GM12891 (cell line): ENCODE measurements at places on chromosomes 4 and X.

DNA sequence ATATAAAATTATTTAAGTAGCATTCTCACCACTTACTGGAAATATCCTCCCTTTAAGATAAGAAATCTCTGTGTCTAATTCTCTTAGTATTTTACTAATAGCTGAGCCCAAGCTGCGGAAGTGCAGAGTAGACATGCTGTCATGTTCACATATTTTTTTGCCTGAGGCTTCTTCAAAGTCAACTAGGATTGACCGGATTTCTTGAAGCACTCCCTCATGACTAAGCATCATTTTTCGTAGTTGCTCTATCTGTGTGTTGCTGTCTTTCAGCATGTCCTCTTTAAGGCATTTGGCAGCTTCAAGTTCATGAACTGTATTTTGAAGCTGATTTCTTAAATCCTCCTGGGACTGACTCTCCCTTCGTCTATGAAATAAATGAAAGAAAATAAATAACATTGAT is 36.9 kb downstream of the CCDC158 start:
- no peak for DNase-seq

DNA sequence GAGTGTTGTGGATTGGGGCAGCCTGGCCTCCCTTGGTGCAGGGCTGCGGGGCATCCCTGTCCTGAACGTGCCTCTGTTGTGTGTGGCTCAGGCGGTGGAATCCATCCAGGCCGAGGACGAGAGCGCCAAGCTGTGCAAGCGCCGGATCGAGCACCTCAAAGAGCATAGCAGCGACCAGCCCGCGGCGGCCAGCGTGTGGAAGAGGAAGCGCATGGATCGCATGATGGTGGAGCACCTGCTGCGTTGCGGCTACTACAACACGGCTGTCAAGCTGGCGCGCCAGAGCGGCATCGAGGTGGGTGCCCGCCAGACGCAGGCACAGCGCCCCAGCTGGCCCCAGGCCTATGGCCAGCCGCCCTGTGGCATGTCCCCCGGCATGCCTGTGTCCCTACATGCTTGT is 25.6 kb downstream of the MAEA start:
- no peak for DNase-seq

DNA sequence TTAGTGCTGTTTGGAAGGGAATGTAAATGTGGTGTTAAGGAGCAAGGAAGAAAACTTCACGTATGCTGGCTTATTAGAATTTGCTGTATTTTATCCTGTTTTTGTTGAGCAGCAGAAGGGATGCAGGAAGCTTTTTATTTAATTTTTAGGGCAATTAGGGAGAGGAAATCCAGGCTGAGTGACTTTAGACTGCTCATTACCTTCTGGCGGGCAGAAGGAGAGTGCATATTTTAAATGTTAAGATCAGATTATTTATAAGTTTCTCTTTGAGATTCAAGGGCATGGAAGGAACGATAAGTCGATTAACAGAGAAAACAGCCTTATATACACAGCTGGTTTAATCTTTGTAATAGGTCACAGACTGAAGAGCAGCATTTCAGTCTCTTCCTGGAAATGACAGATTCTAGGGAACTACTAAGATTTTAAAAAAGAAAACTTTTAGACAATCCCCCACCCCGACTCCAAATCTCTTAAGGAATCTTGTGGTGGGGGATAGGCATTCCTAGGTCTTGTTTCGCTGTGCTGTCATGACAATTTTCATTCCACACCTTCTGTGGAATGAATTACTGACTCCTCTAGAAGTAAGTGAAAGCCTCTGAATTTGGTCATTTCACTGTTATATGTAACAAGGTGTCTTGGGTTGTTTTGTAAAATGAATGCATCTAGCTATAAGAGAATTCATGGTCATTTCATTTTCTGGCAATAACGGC is 402.5 kb downstream of the RAPGEF2 start:
- no peak for DNase-seq

GRCh38 chr4:137705171-137705783 is 173.0 kb upstream of the PCDH18 start:
- no peak for DNase-seq

DNA sequence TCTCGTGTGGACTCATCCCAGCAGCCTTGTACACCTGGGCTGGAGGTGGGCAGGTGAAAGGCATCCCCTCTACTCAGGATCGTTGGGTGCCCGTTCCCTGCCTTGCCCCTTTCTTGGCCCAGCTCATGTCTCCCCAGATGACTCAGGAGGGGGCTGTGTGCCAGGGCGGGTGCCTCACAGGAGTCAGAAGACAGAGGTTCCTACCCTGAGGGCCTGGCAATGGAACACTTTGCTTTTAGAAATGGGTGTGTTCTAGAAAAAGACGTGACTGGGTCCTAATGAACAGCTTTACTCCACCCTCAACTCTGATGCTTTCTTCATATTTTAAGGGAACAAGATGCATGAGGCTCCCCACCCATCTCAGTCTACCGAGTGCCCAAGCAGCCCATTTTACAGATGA is 22.5 kb upstream of the TRIM2 start:
- no peak for DNase-seq

GRCh38 chrX:120244395-120244734 is 6.2 kb upstream of the ZBTB33 start:
- no peak for DNase-seq

DNA sequence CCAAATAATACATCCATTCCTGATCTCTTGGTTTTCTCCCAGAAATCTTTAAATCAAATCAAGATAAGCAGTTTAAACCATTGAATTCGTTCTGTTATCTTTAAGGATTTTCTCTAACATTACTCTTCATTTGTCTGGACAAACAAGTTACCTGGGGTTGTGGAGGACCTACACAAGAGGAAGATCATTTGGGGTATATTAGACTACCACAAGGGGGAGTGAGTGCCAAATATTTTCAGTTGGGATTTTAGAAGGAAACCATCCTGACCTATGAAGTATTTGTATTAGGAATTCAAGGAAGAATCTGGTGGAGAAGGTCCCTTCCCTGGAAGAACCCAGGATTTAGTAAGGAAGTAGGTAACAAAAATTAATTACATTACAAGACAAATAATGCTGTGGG is 12.0 kb upstream of the DCHS2 start:
- DNase-seq: no peak

DNA sequence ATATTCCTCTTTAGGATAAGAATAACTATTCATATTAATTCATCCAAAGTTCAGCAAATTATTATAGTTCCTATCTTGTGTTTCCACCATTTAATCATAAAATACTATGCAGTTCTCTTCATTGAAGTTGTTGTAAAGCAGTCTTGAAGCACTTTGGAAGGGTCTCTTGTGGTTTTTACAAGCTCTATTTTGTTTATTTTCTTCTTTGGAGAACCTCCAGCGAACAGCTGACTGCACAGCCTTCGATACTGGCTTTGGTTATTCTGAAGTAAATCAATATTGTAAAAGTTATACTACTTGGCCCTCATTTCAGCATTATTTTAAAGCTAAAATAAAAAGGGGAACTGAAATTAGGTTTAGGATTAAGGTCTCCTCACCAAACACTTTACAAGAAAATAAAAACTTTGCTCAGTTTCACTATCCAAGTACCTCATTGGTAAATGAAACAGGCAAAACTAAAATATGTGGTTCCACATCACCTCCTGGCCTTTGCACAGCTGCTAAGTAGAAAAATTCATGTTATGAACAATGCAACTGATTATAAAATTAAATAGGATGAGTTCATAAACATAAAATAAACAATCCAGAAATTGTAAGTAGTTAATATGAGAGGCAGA is 1629.2 kb upstream of the ADGRL3 start:
- DNase-seq: no peak

GRCh38 chr4:2785613-2786012 is 7.3 kb upstream of the SH3BP2 start:
- no peak for DNase-seq

DNA sequence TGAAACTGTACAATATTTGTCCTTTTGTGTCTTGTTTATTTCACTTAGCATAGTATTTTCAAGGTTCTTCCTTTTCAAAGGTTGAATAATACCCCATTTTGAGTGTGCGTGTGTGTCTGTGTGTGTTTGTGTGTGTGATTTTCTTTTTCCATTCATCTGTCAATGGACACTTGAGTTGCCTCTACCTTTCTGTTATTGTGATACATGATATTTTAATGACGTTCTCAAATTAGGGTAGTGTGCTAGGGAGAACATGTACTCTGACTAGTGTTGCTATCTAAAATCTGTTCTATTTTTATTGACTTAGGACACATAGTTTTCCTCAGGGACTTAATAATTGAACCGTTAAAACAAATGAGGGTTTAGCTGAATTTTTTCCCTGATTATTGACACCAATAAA is 9.9 kb downstream of the MMRN1 start:
- DNase-seq: no peak

- DNase-seq: no peak
These were observed 392.0 kb downstream of the GBA3 start for GRCh38 chr4:23084559-23085248.

GRCh38 chr4:53281438-53281837 is 84.4 kb downstream of the SCFD2 start:
- no peak for DNase-seq

GRCh38 chrX:10524578-10524977 is 95.8 kb downstream of the MID1 start:
- DNase-seq: no peak

DNA sequence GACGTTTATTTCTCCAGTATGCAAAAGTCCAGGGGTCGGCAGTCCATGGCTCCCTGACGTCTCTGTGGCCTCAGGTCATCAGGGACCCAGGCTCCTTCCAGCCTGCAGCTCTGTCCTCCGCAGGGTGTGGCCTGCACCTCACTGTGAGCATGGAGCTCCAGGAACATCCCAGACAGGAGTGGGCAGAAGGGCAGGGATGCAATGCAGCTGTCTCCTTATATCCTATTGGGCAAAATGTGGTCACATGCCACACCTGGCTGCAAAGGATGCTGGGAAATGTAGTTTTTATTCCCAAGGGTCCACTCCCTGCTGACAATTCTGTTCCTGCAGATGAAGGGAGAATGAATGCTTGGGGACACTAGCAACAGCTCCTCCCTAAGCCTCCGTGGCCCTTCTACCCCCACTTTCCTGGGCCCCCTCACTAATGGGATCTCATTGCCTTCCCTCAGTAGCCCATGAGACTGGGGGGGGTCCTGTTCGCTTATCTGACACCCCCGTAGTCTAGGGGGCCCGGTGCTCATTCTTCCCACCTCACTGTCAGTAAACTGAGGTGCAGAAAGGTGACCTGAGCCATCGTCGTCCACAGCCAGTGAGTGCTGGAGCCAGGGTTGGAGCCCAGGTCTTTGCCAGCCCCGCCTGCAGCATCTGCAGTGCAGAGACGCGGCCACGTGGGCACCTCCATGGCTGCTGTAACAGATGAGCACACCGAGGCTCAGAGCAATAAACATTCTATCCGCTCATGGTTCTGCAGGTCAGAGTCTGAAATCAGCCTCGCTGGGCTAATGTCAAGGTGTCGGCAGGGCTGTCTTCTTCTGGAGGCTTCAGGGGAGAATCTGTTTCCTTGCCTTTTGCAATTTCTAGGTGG is 5.9 kb upstream of the GRPEL1 start:
- peak; percentile 41 for DNase-seq

- DNase-seq: no peak
These were observed 39.5 kb downstream of the HOPX start for GRCh38 chr4:56641494-56642051.

- DNase-seq: no peak
These were observed 493.0 kb upstream of the PITX2 start for GRCh38 chr4:111115881-111116280.

DNA sequence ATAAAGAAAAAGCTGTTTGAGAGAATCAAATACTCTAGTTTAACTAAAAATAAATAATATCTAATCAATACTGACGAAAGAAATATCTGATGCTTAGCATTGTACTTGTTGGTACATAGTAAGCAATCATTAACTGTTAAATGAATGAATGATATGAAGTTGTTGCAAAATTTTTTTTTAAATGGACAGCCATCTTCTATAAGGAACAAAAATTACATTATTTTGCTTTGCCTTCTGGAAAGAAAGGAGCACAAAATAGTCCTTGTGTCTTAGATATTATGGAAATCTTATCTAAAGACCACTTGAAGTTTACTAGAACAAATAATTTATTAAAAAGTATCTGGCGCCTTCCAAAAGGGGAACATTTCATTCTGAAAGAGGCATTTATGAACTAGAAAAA is 4.5 kb downstream of the NFKB1 start:
- no peak for DNase-seq

DNA sequence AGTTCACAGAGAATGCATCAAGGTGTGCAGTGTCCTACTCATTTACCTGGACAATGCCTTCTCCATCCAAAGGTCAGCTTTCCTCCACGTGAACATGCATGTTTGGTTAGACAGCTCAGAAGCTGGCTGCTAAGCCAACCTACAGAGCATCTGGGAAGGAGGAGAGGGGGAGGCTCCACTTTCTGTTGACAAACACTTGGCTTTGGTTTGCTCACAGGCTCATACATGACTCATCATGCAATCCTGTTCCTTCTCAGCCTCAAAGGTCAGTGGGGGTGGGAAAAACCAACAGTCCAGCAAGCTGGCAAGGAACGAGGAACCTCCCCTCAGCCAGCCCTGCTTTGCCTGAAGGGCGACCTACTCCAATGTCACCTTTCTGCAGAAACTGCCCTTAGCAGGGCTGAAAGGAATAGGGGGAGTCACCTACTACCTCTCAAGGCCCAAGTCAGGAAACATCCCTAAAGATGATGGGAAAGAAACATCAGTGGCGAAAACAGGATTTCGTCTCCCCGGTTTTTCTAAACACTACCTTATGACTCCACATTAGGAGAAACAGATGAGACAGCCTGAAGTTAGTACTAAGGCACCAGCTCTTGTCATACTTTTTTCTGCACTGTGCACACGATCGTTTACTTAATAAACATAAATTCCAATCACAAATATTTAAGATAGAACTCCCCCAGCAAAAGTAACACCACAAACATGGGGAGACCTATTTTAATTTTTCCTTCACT is 37.9 kb downstream of the RELL1 start:
- DNase-seq: no peak

- DNase-seq: no peak
These were observed 352.6 kb downstream of the NR3C2 start for GRCh38 chr4:148089624-148090023.

GRCh38 chr4:5869966-5870619 is 22.8 kb downstream of the CRMP1 start:
- no peak for DNase-seq

GRCh38 chr4:100630341-100630740 is 112.5 kb upstream of the EMCN start:
- no peak for DNase-seq

GRCh38 chr4:169675825-169676224 is 55.4 kb downstream of the CLCN3 start:
- no peak for DNase-seq

- no peak for DNase-seq
These were observed 48.5 kb upstream of the PRSS48 start for GRCh38 chr4:151228189-151229119.

GRCh38 chr4:139666735-139667281 is 1.2 kb downstream of the MGST2 start:
- DNase-seq: no peak

- DNase-seq: no peak
These were observed 164.4 kb downstream of the FBXO8 start for GRCh38 chr4:174119051-174119450.

GRCh38 chr4:7427831-7428260 is 6.9 kb downstream of the PSAPL1 start:
- no peak for DNase-seq

GRCh38 chr4:166315721-166316467 is 442.9 kb downstream of the TLL1 start:
- no peak for DNase-seq
